Lung microvascular endothelial cell (primary cell): ENCODE measurements at places on chromosomes 12 and 14.

DNA sequence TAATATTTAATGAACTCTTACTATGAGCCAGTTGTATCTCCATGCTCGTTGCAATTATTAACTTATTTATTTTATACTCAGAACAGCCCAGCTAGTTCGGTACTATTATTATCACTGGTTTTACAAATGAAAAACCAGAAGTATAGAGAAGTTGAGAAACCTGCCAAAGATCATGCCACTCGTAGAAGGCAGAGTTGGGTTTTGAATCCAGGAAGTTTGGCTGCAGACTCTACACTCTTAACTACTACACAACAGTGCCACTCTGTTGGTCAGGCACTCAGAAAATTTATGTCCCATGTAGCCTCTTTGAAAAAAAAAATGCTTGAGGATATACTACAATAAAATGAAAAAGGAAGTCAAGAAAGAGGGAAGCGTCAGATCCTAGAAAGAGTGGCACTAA, 71.5 kb upstream of the ARID2 start:
- no peak for DNase-seq

DNA sequence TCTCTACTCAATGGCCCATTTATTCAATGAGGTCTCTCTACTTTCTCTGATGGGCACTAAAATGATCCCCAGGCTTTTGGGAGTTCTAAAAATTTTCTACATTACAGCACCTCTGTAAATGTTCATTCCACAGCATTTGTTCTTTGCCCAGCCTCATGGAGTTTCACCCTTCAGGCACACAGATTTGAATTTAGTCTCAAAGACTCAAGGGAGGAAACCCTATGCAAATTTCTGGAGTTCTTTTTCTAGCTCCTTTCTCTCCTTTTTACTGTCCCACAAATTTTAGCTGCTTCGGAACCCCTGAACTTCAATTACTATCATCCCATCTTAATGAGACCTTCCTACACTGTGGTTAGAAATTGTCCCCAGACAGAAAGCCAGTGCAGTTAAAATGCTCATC, 17.5 kb upstream of the RAB21 start:
- DNase-seq = no peak

DNA sequence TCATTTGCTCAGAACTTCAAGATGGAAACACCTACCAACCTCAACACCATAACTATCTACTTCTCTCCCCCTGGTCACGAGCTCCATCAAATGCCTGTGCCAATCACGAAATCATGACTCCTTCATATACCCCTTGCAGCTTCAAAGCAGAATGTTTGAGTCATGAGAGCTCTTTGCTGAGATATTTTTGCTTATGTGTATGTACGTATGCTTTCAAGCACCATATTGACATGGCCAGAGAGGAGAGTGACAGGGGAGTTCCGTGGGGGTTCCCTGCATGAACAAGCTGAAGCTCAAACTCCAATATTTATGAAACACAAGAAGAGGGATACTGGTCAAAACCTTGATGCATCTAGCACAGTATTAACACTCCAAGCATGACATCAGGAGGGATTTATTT, 374.4 kb downstream of the DPF3 start:
- no peak for DNase-seq

- DNase-seq = no peak
Measured at GRCh38 chr14:92635896-92636295, 112.5 kb downstream of the LGMN start.

- no peak for DNase-seq
Measured at GRCh38 chr12:115481141-115481540, 796.4 kb downstream of the MED13L start.

DNA sequence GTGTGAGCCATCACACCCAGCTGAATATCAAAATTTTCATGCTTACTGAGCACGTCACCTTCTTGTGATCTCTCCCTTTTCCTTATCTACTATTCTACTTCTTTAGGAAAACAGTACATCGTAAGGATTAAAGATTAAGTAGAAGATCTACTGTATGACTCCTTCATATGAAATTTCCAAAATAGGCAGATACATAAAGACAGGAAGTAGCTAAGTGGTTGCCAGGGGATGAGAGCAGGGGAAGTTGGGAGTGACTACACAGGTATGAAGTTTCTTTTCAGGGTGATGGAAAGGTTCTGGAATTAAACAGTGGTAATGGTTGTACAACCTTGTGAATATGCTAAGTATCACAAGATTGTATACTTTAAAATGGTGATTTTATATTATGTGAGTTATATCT, 36.5 kb upstream of the CERS5 start:
- peak; percentile 26 for DNase-seq

- peak; percentile 20 for DNase-seq
Measured at GRCh38 chr14:92794547-92794941, 439 bp downstream of the GOLGA5 start.

- no peak for DNase-seq
Measured at GRCh38 chr12:19489168-19489567, 49.9 kb downstream of the AEBP2 start.

DNA sequence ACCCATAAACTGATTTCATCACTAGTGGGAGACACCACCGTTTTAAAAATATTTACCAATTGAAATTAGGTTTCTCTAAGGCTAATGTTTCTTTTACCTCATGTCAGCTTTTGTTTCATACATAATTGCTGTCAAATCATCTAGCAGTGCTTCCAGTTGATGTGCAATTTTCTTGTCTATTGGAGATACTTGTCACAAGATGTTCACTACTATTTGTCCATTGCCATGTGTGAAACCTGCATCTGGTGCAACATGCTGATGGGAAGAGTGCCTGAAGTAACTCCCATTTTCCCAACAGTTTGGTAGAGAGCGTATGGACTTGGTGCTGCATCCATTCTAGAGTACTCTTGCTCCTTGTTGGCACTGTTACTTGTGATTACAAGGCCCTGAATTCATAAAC, 9.7 kb downstream of the XPOT start:
- no peak for DNase-seq

GRCh38 chr12:114096461-114096860, 130.3 kb upstream of the RBM19 start:
- DNase-seq = no peak

DNA sequence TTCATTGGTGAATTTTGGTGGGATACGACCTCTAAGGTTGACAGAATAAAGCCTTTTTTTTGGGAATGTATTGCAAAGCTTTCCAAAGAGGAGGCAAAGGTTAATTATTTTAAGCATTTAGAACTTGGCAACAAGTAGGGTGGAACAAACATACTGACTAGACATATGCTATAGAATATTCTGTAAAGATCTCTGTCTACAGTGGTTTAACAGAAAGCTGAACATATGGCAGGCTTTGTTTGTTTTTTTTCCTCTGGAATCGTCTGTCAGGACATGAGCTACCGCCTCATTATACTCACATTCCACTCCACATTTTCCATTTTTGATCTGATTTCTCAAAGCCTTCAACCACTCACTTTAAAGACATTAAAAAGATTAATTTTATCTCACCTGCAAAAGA, 153.4 kb upstream of the PELI2 start:
- no peak for DNase-seq

DNA sequence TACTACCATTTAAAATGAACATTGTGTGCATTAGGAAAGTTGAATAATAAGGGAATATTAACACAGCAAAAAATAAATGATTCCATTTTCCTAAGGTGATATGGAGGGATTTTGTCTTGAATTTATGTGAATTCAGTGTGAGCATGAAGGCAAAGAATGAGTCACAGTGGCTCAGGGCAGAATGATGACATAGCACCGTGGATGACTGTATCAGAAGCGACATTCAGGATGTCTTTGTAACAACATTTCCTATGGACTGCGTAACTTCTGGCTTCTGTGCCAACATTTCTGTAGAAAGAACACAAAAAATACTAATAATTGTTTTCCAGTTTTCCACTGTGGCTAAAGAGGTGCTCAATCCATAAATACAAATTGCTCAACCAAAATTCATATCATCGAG, 54.6 kb downstream of the TTC8 start:
- DNase-seq = peak; percentile 94

DNA sequence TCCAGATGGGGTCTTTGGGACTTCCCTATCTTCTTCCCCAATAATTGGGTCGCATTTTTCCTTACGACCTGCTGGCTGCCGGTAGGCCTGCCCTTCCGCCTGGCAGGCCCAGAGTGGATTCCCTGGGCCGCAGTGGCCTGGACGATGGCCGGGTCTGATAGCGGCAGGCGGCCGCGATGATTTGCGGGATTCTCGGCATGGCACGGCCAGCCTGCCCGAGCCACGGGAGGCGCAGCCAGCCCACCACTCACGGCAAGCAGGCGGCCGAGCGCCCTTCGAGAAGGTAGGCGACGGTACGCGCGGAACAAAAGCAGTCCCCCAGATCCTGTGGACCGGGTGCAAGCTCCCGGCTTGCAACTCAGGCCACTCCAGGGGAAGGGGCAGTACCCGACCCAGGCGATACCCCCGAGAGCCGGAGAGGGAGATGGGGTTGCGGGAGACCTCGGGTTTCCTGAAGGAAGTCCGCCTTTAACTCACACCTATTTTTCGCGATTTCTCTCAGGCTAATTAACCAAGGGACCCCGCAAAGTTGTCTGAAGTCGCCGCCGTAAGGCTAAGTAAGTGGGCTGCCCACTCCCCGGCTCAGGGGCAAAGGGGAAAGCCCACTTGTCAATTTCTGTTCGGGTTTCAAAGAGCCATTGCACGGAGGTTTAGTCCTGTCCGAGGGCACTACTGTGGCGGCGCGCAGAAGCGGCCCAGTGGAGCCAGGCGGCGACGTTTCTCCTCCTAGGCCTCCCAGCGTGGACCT, 1.4 kb upstream of the GSC start:
- DNase-seq = no peak

DNA sequence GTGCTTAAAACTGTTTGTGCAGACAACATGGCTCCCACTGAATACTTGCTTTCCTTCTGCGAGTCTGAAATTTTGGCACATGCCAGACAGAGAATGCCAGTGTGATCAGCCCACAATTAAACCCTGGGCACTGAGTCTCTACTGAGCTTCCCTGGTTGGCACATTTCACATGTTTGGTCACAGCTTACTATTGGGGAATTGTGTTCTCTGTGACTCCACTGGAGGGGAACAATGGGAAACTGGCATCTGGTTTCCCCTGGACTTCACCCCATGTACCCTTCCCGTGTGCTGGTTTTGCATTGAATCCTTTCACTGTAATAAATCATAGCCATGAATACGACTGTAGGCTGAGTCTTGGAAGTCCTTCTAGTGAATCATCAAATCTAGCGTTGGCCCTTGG, 64.9 kb downstream of the EFCAB11 start:
- DNase-seq = no peak

DNA sequence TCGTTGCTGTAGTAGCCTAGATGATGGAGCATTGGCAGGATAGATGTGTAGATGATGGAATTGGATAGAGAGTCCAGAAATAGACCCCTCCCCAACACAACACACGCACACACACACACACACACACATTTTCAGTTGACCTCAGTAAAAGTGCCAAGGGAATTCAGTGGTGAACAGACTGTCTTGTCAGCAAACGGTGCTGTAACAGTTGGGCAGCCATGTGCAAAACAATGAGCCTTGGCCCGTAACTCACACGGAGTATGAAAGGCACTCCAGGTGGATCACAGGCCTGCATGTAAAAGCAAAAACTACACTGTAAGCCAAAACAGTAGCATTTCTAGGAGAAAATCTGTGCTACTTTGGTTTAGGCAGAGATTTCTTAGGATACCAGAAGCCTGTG, 87.8 kb downstream of the DDX51 start:
- no peak for DNase-seq

DNA sequence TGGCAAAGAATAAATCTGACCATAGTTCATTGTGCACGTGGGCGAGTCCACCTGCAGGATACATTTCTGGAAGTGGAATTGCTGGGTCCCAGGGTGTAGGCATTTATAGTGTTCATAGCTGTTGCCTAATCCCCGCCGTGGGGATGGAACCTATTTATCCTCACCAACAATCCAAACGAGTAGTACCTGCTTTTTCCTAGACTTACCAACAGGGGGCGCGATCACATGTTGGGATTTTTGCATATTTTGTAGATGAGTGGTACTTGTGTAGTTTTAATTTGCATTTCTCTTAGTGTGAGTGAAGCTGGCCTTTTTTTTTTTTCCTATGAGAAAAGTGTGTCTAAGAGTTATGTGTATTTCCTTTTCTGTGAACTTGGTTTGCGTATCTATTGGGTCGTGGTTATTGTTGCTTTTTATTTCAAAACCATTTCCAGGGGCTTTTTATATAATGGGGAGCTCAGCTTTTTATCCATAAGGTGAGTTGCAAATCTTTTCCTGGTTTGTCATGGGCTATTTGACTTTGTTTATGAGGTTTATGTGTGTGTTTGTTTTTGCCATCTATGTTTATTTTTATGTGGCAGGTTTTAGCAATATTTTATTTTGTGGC, 67.2 kb downstream of the CCDC92 start:
- DNase-seq = peak; percentile 80

GRCh38 chr12:121668750-121669520, 519 bp downstream of the MORN3 start:
- peak; percentile 59 for DNase-seq

- no peak for DNase-seq
Measured at GRCh38 chr14:105333613-105334364, 19.2 kb downstream of the PACS2 start.

GRCh38 chr14:68574906-68575305, 218.0 kb downstream of the ZFP36L1 start:
- peak; percentile 61 for DNase-seq

GRCh38 chr14:36408388-36408787, 88.0 kb upstream of the MBIP start:
- DNase-seq = no peak

GRCh38 chr14:95472819-95473251, 43.6 kb downstream of the SYNE3 start:
- peak; percentile 39 for DNase-seq

DNA sequence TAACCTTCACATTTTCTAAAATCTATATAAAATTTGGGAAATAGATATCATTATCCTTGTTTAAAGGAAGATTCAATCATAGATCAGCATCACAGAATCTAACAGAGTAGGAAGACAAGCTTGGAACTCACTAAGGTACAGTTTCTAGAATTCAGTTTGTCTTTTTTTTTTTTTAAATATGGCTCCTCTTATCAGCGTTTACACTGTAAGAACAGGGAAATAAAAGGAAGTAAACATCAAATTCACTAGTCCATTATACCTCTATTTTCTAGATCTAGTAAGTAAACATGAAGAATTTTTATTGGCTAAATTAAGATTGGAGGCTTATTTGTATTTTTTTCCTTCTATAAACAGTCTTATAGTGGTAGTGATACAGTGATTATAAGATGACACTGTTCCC, 144.9 kb downstream of the LRIG3 start:
- no peak for DNase-seq
